ENCODE measurements at places on chromosomes 6 and 20. TPM values are rescaled to one million over a fixed set of nuclear protein-coding genes. Genes with fewer than 3 reads are reported as not detected.
A peak's percentile ranks its signal among the peaks of the same experiment; 100 is the strongest.

Gene DEFB121
- total RNA-seq = not detected

Gene HLA-DQA1
- 9.9 TPM for total RNA-seq

GRCh38 chr20:32631933-32632460 lies 41.7 kb downstream of the C20orf203 start:
- DNase-seq = no peak

Gene RAET1L
- total RNA-seq = not detected

DNA sequence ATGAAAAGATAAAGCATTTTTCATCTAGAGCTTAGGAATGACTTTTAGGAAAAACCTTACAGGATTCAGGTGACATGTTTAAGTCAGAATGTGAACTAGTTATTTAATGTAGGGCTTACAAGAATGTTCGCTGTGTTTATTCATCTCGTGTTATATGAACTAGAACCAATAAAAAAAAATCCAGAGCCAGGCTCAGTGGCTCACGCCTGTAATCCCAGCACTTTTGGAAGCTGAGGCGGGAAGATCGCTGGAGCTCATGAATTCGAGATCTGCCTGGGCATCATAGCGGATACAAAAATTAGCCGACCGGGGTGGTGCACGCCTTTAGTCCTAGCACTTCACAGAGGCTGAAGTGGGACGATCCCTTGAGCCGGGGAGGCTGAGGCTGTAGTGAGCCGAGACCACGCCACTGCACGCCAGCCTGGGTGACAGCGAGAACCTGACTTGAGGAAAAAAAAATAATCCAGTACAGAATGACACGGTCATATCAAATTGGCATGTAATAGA lies 46.3 kb downstream of the OR2B2 start:
- DNase-seq = peak; percentile 68

Gene CUL9
- total RNA-seq = 46.9 TPM

All from mucosa of descending colon (tissue), 3 donors.